ENCODE measurements at places on chromosomes 3 and 15.

DNA sequence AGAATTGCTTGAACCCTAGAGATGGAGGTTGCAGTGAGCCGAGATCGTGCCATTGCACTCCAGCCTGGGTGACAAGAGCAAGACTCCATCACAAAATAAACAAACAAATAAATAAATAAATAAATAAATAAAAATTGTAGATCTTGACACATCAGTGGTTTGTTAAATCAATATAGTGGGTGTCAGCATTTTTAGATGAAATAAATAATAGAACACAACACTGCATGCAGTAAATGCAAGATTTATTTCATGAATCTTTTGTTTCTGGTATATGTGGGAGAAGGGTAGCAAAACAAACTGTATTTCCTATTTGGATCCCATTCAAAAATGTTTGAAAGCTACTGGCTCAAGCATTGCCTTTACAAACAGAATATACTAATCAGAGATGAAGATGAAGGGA is 35.6 kb upstream of the CHRM5 start:
- DNase-seq: no peak

DNA sequence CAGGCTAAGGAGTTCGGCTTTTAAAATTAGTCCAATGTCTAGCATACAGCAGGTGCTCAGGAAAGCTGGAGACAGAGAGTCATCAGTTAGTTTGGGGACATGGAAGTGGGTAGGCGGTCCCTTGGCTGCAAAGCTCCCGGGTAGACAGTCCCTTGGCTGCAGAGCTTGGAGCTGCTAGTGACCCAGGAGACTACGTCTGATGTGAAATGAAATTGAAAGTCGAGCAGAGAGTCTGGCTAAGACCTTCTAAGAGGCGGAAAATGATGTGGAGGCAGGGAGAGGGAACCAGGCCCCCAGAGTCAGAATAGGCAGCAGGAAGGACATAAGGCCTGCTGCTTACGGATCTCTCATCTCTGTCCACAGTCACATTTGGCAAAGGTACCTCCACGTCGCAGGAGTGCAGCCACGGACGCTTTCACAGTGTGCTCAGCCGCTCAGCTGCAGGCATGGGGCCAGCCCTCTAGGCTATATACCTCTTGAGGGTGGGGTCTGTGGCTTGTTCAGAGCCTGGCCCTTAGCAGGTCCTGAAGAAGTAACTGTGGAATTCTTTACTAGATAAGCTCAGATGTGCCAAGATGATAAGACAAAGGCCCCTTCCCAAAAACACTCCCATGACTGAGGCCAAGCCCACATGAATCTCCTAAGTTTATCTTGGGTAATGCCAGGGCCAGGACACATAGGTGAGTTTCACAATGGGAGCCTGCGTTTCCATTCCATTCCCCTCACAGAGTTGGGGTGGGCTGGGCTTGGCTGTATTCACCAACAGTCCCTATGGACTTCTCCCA is 131.7 kb downstream of the XXYLT1 start:
- no peak for DNase-seq

GRCh38 chr3:160296591-160296990 is 71.4 kb downstream of the C3orf80 start:
- DNase-seq: no peak

DNA sequence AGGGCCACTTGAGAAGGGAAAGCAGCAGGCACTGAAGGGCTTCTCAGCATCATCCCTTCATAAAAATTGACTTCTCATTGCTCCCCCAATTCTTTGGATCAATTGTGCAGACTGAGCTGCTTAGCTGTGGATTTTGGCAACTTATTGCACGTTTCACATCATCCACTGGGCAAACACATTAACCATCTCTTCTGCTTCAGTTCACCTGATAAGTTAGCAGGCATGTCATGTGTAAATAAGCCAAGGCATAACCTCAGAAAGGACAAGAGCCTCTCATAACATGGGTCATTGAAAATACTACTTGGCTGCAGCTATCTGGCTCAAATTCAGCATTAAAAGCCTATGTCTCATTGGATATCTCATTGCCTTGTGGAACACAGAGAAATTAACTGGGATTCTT is 366.5 kb downstream of the LRRC3B start:
- DNase-seq: no peak

DNA sequence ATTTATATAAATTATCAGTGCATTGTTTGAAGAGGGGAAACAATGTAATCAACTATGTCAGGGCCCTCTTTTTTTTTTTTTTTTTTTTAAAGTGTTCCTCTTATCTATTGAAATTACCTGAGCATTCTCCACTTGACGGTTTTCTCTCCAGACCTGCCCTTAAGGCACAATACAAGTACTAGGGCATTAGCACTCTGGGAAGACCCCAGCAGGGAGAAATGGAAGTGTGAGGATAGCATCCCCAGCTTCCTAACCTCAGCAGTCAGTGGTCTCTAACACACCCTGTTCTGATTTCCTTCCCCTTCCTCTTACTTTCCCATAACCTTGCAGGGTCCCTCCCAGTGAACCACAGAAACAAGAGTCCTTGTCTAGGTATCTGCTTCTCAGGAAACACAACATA is 458.3 kb upstream of the ARL6 start:
- no peak for DNase-seq

DNA sequence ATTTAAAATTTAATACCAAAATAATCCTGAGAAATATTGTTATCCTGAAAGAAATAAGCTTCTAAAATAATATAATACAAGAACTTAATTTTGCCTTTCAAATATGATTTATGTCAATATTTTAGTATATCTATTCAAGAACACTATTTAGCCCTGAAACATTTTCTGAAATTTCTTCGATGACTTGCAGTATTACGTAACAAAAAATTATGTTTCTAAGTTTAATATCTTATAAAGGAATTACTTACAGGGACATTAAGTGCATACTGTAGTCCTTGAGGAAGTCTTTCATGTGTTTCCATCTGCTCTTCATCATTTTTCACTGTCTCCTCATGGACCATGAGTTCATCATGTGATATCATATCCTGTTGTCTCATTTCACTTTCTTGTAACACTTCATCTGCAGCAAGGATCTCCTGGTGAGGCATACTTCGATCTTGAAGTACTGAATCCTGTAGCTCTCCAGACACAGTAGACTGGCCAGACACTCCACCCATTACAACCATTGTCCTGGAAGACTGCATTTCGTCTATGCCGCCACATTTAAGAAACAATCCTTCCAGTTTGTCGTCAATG is 62.0 kb downstream of the ZNF148 start:
- no peak for DNase-seq

GRCh38 chr15:101308604-101309435 is 13.8 kb upstream of the SNRPA1 start:
- DNase-seq: no peak

GRCh38 chr3:63911509-63911872 is 692 bp downstream of the SCAANT1 start:
- no peak for DNase-seq

DNA sequence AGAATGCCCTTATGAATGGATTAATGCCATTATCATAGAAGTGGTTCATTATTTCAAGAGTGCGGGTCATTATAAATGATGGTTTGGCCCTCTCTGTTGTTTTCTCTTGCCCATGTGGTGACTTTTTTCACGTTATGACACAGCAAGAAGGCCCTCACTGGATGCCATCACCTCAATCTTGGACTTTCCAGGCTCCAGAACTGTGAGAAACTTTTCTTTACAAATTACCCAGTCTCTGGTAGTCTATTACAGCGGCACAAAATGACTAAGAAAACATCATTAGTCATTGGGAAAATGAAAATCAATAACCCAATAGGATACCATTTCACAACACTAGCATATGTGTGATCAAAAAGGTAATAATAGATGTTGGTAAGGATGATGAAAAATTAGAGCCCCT is 119.0 kb upstream of the LPP start:
- no peak for DNase-seq

GRCh38 chr3:40914475-40914874 is 284.8 kb upstream of the CTNNB1 start:
- DNase-seq: no peak

DNA sequence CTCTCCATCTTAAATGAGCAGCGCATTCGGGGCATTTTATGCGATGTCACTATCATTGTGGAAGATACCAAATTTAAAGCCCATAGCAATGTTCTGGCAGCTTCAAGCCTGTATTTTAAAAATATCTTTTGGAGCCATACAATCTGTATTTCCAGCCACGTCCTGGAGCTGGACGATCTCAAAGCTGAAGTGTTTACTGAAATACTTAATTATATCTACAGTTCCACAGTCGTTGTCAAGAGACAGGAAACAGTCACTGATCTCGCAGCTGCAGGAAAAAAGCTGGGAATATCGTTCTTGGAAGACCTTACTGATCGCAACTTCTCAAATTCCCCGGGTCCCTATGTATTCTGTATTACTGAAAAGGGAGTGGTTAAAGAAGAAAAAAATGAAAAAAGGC is 44.4 kb upstream of the RASA2 start:
- DNase-seq: no peak

DNA sequence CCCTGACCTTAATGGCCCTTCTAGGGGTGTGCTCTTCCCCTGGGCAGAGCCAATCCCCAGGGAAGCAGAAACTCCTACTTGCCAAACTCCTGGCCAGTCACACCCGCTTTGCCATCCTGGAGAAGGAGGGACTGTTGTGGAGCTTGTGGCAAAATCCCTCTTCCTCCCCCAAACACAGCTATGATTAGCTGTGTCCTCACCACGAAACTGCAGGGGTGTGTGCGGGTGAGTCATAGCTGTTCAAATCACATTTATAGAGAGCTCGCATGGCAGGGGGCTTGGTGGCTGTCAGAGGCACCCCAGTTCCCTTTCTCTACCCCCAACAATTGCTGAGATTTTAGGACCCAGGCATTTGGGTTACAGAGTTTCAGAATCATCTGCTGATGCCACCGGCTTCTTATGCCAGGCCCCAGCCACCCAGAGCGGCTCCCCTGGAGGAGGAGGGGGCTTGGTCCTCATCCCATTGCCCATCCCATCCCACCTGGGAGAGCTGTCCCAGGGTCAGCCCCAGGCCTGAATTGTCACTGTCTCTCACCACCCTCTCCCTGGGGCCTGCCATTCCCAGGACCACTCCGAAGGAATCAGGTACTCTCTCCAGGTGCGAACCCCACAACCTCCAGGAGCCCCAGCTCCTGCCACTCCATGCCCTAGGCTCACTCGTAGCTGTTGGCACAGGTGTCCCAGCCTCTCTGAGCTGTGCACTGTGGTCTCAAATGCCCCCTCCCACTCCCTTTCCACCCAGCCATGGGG is 28.8 kb upstream of the MAGEF1 start:
- DNase-seq: no peak

DNA sequence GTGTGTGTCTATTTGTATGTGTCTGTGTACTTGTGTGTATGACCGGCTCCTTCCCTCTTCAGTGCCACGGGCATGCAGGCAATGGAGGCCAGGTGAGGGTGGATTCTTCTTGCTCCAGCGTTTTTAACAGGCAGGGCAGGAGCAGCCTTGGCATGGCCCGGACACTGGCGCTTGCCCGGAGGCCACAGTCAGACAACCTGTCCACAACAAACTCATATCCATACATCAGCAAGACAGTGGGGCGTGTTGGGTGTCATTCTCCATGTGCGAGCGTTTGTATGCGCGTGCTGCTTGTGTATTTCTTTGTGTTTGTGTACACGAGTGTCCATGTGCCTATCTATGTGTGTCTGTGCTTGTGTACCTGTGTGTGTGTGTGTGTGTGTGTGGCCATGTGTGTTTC is 29.8 kb downstream of the PTH1R start:
- DNase-seq: no peak

DNA sequence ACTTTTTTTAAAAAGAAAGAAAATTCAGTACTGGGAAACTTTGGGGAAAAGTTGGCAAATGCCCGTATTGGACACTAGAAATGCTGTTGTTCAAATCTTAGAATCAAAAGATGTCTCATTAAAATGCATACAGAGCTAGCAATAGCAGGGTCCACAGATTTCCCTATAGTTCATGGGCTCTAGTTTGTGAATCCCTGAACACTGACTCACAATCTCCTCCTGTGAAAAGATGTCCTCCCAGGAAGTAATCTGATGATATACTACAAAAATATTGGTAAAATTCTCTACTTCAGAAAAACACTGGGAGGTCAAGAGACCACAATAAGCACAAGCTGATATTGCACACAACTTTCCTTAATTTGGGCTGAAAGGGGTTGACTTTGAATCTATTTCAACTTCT is 568.4 kb upstream of the ZNF385D start:
- no peak for DNase-seq

GRCh38 chr3:65439641-65440284 is 599.0 kb downstream of the MAGI1 start:
- DNase-seq: peak; percentile 22

GRCh38 chr3:151935446-151935845 is 62.0 kb downstream of the SUCNR1 start:
- DNase-seq: no peak

GRCh38 chr3:160735826-160736225 is 20.2 kb upstream of the PPM1L start:
- DNase-seq: no peak

DNA sequence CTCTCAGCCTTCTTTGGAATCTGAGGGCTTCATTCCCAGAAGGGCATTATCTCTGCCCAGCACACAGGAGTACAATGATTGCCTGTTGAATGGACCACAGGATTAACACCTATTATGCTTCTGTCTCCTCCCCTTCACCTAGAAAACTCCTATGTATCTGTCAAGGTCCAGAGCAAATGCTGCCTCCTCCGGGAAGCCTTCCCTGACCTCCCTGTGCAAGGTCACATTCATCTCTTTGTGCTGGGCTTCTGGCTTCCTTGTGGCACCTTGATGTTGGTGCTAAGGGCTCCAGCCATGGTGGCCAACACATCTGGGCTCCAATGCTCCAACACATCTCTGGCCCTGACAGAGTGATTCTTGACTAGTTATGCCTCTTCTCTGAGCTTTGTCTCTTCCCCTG is 49.9 kb upstream of the ATP2B2 start:
- DNase-seq: no peak

GRCh38 chr15:39736412-39737195 is 46.0 kb downstream of the FSIP1 start:
- DNase-seq: no peak

GRCh38 chr15:98813951-98814350 is 165.6 kb downstream of the IGF1R start:
- DNase-seq: no peak

DNA sequence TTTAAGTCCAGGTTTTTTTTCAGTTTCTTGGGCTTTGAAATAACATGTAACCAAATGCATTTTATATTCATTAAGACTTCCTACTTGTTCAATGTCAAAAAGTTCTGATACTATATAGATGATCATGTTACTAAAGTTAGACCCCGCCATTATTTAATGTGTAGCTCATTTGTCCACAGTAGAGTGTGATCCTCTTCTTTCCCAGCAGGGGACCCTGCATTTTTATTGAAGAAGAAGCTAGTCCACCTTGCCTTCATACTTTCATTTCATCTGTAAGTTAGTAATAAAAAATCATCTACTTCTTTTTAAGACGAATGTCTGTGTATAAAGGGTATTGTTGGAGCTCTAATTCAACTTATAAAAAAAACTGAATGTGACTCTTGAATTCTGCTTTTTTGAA is 404.6 kb downstream of the SI start:
- DNase-seq: no peak

- no peak for DNase-seq
These were observed 34.8 kb downstream of the RBPMS2 start for GRCh38 chr15:64740311-64741170.

All from GM06990 (cell line).